ENCODE measurements at places on chromosomes 11 and 22.

- no peak for DNase-seq
Observed at GRCh38 chr11:125165111-125165842, 726 bp downstream of the PKNOX2 start.

DNA sequence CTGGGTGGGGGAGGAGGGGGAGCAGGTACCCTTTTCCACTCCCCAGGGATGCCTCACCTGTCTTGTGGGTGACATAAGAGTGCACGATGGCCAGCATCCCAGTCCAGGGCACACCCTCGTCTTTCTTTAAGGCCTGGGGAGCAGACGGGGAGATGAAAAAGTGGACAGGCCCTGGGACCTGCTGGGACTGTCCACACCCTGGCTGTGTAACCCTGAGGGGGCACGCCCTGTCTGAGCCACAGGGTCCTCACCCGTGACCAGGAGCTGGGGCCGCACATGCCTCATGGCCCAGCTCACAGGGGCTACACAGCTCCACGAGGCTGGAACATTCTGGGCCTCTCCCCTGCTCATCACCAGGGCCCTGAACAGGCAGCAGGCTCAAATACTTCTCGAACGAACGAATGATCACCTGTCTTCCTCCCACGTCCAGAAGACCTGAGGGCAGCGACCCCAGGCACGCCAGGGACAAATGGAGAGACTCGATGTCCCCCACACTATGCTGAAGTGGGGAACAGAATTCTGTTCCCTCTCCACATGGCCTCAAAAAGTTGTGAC, 123.9 kb downstream of the PHF21B start:
- DNase-seq: no peak

DNA sequence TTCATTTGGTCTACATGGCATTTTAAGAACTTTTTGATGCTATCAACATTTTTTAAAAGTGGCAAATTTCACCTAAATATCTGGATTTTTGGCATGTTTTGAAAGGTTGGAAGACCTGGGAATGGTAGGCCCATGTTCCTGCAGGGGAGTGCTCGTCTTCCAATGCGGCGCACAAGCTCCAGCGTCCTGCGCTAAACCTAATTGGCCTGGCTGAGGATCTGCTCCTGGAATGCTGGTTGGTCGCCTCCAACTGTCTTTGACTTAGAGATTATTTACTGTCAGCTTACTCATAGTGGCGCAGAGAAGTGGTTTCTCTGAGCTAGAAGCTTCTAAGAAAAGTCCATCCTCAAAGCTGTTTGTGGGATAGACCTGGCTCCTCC, 626 bp upstream of the LIMK2 start:
- DNase-seq: no peak

DNA sequence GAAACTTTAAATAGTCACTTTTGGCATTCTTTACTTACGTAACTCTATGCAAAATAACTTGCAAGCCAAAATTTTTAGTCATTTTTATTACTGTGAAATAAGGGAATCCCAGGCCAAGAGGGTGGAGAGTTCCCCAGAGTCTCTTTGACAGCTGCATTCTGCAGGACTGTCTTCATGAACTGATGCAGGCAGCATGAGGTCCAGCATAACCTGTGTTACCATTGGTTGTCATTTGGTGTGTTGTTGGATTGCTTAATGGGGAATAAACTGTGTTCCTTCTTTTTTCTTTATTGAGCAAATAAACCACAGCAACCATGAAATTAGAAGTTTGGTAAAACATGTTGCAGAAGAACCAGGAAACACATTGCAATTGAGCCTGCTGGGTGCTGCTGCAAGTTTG, 24.6 kb downstream of the MMP27 start:
- no peak for DNase-seq

- DNase-seq: no peak
Observed at GRCh38 chr11:64870176-64870892, 8.1 kb downstream of the EHD1 start.

DNA sequence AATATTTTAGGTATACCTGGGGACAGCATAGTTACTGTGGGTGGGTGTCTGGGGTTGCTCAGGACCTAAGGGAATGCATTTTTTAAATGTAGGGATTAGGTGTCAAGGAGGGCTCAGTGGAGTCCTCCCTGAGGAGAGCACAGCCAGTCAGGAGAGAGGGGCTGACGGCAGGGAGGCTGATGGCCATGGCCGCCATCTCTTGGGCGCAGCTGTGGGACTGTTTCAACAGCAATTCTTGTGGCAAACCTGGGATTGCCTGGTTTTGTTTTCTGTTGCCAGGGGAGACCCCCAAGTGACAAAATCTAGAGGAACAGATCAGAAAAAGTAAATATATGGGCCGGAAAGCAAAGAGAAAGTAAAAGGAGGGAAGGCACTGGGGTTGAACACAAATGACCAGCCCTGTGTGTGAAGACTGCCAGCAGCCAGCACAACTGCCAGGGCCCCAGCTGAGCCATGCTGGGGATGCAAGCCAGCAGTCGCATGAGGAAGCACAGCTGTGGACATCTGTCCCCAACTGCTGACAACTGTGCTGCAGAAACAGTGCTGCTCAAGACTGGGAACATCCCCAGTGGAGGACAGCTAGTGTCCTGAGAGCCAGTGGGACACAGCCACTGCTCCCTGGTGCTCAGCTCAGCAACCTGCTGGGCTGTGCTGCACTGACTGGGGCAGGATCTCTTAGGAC, 10.5 kb downstream of the MIF start:
- DNase-seq: no peak

- DNase-seq: no peak
Observed at GRCh38 chr11:6604081-6604626, 580 bp downstream of the ILK start.

- no peak for DNase-seq
Observed at GRCh38 chr11:2709429-2709828, 9.6 kb upstream of the KCNQ1OT1 start.

DNA sequence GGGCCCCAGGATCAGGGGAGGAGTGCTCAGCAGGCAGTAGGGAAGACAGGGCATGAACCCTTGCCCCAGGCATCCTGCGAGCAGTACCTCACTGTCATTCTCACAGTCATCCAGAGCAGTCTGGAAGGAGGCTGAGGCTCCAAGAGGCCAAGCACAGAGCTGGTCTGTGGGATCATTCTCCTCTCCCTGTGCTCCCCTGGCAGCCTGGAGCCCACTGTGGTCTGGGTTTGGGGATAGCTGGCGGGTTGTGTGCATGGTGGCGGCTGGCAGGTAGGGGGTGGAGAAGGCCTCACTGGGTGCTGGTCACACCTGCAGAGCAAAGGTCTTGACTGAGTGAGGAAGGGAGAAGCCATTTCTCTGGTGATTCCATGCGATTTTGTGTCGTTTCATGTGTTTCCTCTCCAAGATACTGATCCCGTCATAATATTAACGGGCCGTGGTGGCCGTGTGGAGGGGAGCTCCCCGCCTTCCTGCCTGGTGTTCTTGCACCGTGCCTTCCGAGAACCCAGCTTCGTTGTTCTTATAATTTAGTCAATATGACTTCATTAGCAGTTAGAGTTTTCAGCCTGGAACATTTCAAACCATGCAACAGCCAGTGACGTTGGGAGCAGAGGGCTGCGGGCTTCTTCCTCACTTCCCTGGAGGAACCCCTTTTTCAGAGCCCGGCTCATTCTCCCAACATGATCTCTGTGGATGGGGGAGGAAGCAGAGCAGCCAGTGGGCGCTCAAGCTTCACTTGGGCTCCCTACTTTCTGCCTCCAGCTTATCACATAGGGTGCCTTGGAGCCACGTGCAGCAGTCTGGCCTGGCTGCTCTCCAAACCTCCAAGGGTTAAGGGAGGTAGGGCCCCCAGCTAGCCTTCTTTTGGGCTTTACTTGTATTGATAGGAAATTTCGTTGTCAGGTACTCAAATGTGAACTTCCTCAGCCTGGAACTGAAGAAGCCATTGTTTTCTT, 20.8 kb upstream of the ADORA2A start:
- no peak for DNase-seq

DNA sequence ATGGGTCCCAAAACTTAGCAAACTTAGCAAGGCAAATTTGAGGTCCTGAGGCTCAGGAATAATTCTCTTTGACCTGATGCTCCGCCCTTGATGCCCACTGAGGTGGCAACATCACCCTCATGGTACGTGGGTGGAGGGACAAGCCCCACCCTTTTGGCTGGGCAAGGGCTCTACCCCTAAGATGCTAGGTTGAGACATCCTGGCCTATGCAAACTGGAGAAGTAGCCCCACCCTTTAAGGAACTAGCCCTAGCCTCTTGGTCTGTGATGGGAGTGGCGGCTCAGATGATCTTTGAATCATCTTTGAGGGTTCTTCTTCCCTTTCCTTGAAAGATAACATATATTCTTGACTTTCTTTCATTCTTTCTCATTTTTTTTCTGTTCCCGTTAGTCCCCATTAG, 32.9 kb downstream of the CABIN1 start:
- no peak for DNase-seq

DNA sequence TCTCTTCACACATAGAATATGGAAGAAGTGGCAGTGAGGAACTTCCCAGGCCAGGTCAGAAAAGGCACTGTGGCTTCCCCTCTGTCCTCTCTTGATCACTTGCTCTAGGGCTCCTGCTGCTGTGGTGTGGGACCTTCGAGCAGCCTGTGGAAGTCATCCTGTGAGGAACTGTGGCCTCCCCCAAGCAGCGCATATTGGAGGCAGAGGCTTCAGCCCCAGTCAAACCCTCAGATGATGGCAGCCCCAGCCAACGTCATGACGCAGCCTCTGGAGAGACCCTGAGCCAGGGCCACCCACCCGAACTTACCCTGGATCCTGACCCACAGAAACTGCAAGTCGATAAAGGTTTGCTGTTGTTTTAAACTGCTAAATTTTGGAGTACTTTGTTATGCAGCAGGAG, 444.9 kb downstream of the TBC1D22A start:
- DNase-seq: no peak

- no peak for DNase-seq
Observed at GRCh38 chr11:18419040-18419439, 6.9 kb downstream of the LDHC start.

DNA sequence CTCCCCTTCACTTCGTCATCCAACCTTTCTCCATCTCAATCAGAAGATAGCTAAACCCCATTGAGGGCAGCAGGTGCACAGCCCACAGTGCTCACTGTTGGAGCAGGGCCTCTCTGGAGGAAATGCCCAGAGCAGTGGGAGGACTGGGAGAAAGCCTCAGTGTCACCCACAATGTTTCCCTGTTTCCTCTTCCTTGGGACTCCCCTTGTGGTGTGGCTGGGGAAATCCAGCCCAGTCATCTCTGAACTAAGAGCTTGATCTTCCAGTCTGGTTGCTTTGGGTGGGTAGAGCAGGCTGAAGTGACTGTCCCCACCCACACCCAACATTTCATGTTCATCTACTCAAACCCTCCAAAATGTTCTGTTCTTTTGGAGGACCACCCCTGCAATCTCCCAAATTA, 29.8 kb upstream of the EED start:
- no peak for DNase-seq

DNA sequence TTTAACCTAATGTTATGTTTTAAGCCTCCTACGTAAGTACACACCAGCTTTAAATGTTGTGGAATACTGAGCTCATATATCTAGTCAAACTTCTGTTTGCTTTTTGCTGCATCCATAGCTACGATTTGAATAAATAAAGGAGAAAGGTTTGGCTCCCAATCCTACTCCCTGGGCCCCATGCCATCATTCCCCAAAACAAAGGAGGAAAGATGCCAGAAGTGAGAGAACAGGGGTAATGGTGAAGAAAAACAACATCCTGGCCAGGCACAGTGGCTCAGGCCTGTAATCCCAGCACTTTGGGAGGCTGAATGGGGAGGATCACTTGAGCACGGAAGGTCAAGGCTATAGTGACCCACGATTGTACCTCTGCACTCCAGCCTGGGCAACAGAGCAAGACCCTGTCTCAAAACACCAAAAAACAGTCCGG, 26.5 kb downstream of the SCGB1A1 start:
- DNase-seq: no peak

GRCh38 chr11:96139691-96140090, 203.3 kb downstream of the MAML2 start:
- no peak for DNase-seq

GRCh38 chr11:32216749-32217148, 125.9 kb downstream of the RCN1 start:
- no peak for DNase-seq

DNA sequence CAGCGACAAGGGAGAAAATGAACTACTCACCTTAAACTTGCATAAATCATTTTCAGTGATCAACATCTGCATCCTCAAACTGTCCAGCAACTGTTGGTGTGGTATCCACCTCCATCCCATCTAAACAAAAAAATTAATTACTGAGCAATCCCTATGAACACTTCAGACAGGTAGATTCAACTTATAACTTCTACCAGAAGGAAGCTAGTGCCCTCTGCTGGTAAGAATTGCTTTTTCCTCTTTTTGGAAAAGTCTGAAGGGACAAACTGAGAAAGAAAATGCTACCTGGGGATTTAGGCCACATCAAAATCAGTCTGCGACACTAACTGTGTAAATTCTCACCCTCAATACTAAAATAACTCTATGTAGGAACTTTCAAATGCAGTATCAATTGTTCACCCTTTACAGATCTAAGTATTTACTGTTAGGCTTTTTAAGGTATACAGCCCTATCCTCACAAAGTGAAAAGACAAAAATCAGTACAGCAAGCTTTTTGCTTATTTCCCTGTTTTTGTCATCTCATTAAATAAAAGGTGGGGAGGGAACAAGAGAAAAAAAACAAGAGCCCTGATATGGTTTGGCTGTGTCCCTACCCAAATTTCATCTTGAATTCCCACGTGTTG, 17.9 kb downstream of the CLNS1A start:
- DNase-seq: no peak

GRCh38 chr11:82671451-82671850, 62.2 kb downstream of the FAM181B start:
- DNase-seq: no peak

- no peak for DNase-seq
Observed at GRCh38 chr22:28904211-28904896, 21.0 kb downstream of the ZNRF3 start.

- DNase-seq: no peak
Observed at GRCh38 chr11:11543656-11544055, 78.1 kb downstream of the GALNT18 start.

GRCh38 chr11:60121264-60121663, 32.8 kb downstream of the MS4A2 start:
- DNase-seq: no peak

- no peak for DNase-seq
Observed at GRCh38 chr11:2736577-2737225, 36.9 kb upstream of the KCNQ1OT1 start.

DNA sequence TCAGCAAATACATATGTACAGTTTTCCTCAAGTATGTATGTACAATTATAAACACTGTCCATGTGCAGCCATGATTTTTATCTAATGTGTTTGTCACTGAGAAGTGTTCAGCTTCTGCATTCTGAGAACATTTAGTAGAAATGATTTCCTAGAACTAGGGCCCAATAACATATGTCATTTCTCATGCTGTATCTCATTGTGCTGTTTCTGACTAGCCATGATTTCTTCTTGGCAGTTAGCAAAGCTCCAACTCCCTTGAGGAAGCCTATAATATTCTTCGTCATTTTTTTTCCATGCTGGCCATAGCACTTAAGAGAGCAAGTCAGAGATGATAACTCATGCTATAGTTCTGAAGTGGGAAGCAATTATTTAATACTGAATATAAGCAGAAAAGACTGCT, 187.8 kb downstream of the DDX10 start:
- no peak for DNase-seq

- no peak for DNase-seq
Observed at GRCh38 chr11:121221496-121222200, 70.9 kb upstream of the SC5D start.

Data from stimulated activated CD8-positive, alpha-beta memory T cell treated with anti-CD3 and anti-CD28 coated beads, Interleukin-2, amount 100 ng/mL, for 1 hour (primary cell).